ENCODE measurements at places on chromosomes 5 and 9.

DNA sequence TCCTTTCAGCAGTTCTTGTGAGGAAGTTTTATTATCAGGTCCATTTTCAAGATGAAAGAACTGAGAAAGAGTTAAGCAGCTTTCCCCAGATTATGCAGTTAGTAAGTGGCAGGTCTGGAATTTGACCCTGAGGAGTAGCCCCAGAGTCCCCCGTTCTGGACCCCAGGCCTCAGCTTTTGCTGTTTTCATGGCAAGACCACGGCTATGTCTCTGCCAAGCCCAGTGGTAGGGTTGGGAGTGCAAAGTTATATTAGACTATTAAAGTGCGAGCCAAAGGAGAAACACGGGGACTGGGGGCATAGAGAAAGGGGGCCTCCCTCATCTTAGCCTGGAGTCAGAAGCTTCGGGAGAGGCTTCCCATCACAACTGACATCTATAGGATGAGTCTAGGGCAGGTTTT is 19.3 kb upstream of the ORM1 start:
- no peak for DNase-seq

DNA sequence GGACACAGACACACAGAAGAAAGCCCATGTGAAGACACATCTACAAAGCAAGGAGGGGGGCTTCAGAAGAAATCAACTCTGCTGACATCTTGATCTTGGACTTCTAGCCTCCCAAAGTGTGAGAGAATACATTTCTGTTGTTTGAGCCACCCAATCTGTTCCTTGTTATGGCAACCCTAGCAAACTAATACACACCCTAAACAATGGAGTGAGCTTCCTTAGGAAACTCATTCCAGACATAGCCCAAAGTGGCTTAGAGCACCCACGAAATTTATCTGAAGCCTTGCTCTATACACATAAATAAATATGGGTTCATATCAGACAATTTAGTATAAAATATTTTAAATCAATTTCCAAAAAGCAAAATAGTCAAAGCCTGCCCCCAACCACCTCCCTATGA is 7.6 kb upstream of the TBC1D2 start:
- DNase-seq: no peak

GRCh38 chr9:129579294-129579693 is 41.6 kb downstream of the C9orf50 start:
- no peak for DNase-seq

DNA sequence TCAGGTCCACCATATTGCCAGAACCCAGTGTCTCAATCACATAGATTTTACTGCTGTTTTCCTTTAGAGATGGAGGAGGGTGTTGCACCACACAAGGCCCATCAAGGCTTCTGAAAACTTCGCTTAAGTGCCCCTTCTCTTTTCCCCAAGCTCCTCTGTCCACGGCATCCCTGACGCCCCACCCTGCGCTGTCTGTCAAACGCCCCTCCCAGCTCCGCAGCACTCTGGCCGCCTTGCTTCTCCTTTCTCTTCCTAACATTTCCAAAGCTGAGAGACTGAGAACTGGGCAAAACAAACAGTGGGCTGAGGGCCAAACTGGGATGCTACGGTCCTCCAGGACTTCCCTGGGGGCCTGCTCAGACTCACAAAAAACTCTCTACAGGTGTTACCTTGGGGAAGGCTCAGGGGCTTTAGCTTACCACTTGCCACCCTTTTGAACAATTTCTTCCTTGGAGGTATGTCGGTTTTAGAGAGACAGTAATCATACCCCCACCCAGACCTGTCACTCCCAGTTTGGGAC is 28.3 kb upstream of the ERGIC1 start:
- DNase-seq: no peak

DNA sequence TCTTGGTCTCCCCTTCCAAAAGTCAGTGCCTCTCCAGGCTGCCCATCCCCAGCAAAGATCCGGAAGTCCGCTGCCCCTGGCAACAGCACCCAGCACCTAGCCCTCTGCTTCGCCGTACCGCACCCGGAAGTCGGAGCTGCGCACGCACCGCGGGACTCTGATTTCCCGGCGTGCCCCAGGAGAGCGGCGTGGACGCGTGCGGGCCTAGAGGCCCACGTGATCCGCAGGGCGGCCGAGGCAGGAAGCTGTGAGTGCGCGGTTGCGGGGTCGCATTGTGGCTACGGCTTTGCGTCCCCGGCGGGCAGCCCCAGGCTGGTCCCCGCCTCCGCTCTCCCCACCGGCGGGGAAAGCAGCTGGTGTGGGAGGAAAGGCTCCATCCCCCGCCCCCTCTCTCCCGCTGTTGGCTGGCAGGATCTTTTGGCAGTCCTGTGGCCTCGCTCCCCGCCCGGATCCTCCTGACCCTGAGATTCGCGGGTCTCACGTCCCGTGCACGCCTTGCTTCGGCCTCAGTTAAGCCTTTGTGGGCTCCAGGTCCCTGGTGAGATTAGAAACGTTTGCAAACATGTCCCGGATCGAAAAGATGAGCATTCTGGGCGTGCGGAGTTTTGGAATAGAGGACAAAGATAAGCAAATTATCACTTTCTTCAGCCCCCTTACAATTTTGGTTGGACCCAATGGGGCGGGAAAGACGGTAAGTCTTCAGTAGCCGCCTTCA is at the start of gene RAD50:
TSS of gene RAD50 (plus strand) at position 215 of the 715 bp plus-strand sequence. CDS start at position 563, 348 bp downstream.
- DNase-seq: peak; percentile 82

DNA sequence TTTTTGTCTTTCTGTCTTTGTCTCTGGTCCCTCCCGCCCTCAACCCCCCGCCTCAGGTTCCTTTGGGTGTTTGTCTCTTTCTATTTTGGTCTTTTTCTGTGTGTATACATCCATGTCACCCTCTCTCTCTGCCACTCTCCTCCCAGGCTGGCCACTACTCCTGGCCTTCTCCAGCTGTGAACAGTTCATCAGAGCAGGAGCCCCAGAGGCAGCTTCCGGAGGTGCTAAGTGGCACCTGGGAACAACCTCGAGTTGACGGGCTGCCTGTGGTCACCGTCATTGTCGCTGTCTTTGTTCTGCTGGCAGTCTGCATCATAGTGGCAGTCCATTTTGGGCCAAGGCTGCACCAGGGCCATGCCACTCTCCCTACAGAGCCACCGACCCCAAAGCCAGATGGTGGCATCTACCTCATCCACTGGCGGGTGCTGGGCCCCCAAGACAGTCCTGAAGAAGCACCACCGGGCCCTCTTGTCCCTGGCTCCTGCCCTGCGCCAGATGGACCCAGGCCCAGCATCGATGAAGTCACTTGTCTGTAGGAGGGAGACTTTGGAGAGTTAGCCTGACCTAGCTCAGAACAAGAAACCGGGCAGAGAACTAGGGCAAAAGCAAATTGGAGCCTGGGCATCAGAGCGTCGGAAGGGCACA is 1.7 kb downstream of the SMIM33 start:
- DNase-seq: no peak

GRCh38 chr9:134566936-134567335 is 74.7 kb upstream of the COL5A1 start:
- no peak for DNase-seq

GRCh38 chr9:2227144-2227867 is 212.2 kb downstream of the SMARCA2 start:
- DNase-seq: no peak

GRCh38 chr9:110742741-110743371 is 74.3 kb downstream of the MUSK start:
- DNase-seq: no peak

DNA sequence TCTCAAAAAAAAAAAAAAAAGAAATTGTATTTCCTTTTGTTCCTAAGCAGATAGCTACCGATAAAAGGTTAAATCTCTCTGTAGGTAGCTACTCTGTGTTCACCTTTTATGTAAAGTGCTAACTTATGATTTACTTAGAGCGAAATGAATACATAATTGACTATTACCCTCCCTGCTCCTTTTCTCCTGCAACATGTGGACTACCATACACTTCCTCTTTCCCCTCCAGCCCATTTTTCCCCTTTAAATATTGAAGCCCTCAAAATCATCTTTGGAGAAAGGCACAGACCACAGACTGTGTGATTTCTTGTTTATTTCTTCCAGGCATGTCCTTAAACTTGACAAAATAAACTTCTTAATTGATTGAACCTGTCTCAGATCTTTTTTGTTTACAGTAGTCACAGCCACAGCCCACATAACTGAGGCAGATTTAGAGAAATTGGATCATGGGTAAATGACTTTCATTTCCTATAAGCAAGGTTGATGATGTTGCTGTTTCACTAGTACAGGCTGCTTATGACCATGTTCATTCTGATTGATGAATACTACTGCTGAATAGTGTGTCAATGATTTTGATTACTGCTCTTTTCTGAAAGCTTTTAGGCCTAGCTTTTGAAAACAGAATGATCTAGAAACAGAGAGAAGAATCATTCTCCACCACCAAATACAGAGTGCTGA is 59.2 kb downstream of the PHAX start:
- no peak for DNase-seq

DNA sequence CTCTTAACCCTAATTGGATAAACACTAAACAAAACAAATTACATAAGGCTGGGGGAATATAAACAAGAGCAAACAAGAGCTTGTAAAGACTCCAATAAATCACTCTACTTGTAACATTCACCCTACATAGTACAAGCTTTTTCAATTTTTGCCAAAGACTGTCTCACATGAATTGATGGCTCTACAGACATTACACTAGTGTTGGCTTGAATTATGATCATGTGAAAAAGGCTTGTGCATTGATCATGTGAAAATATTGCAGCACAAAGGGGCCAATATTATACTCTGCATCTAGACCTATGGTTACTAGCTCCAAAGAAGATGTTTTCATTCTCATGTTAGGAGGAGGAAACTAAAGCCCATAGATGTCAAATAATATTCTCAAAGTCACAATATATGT is 212.6 kb downstream of the MCTP1 start:
- DNase-seq: no peak

- DNase-seq: no peak
Measured at GRCh38 chr9:125878164-125878631, 131.0 kb downstream of the PBX3 start.

DNA sequence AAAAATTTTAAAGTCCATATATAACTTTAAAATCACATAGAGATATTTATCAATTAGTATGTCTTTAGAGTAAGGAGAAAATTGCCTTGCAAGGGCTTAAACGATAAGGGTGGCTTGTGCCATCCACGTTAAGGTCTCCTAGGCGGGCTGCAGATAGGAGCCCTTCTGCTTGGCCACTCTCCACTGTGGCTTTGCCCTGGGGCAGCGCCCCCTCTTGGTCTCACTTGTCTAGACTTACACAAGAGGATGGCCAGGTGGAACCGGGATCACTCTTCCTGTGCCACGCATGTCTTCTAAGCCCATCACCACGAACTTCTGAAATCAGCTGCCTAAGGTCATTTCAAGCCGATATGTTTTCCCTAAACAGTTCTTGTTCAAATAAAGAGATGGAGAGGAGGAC is 2.9 kb downstream of the FPGS start:
- no peak for DNase-seq

- no peak for DNase-seq
Measured at GRCh38 chr5:73694089-73694488, 68.1 kb downstream of the ARHGEF28 start.

- no peak for DNase-seq
Measured at GRCh38 chr9:70195456-70195855, 63.3 kb upstream of the SMC5 start.

DNA sequence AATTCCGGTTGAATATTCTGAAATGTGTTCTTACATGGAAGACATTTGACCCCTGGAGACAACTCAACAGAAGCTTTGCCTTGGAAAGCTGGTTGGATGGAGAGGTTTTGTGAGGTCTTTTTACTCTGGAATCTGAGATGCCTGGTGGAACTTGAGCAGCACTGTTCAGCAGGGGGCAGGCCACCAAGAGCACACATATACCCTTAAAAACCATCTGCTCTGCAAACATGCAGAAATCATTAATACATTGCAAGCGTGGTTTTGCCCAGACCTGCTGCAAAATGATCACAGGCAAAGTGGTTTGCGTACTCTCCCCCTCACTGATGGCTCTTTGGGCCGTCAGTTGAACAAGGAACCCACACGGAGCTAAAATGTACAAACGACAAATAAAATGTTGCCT is 32.8 kb upstream of the DAP start:
- no peak for DNase-seq

- no peak for DNase-seq
Measured at GRCh38 chr5:157076558-157076957, 17.6 kb upstream of the HAVCR1 start.

DNA sequence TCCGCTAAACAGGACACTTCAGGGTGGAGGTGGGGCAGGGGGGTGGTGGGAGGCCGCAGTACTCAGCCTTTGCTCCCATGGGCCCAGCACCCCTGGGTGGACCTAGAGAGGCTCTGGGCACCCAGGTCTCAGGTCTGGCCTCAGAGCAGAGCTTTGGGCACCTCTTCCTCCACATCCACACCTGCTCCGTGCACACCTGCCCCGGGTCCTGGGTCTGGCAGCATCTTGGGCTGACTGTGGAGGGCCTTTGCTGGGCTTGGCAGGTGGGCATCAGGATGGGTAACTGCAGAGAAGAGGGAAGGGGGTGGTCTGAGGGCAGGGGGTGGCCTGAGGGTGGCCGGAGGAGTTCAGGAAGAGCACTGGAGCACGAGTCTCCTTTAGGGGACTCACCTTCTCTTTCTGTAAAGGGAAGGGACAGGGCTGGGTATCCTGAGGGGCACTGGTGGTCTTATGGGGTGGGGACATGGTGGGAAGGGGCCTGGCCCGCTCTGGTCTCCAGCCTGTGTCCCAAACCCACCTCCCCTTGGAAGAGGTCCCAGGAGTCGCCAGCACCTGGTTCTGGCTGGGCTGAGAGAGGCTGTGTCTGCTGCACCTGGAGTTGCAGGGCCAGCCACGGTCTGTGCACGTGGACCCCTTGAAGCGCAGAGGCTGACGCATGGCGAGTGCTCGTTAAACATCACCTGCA is 106.7 kb upstream of the IER5L start:
- DNase-seq: no peak

- no peak for DNase-seq
Measured at GRCh38 chr5:158013939-158014338, 155.0 kb upstream of the CLINT1 start.

- DNase-seq: no peak
Measured at GRCh38 chr5:158275511-158275910, 416.6 kb upstream of the CLINT1 start.

DNA sequence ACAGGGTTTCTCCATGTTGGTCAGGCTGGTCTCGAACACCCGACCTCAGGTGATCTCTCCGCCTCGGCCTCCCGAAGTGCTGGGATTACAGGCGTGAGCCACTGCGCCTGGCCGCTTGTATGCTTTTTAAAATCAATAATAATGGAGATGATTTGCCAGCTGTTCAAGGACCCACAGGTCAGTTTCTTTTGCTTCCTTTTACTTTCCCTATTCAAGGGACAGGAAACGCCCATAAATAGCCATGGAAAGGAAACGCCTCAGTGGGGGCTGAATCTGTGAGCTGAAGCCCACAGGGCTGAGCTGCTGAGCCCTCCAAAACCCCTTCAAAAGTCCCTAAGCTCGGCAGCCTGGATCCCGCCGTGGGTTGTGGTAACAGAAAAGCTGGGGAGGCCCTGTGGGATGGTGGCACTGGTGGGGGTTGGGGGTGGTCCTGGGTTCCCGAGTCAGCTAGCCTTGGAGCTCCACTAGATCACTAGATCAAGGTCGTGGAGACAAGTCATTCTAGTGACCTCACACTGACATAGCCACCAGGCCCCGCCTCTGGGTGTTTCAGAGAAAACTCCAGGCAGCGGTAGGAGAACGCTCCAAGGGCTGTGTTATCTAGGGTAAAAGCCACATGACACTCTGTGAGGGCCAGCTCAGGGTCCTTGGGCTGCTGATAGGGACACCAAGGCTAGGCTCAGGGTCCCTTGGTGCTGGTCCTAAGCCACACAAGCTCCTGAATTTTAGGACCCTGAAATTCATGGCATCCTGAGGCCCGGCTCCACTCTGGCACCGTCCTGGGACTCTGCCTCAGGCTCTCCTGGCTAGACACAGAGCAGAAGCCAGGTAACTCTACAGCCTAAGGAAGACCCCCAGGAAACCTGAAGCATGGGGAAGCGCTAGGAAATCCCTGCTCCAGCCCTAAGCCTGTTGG is 18.0 kb upstream of the DUSP1 start:
- DNase-seq: no peak

GRCh38 chr5:158324236-158324635 is 465.3 kb upstream of the CLINT1 start:
- no peak for DNase-seq
